NCI-H526 (cell line): ENCODE measurements at places on chromosomes 4 and X.

DNA sequence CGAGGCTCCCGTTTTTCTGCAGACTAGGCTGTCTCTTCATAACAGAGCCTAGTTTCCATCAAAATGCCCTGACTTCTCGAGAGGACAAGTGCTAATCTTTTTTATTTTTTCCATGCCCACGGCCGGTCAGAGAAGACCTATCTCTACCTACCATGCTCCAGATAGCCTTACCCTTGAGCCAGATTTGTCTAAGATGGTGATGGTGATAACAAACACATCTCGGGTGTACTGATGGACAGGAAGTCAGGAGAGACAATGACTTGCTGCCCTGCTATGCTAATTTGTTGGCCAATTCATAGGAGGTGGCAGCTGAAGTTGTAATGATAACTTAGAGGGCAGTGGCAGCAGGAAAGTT, 42.2 kb upstream of the NKRF start:
- DNase-seq, result no peak

DNA sequence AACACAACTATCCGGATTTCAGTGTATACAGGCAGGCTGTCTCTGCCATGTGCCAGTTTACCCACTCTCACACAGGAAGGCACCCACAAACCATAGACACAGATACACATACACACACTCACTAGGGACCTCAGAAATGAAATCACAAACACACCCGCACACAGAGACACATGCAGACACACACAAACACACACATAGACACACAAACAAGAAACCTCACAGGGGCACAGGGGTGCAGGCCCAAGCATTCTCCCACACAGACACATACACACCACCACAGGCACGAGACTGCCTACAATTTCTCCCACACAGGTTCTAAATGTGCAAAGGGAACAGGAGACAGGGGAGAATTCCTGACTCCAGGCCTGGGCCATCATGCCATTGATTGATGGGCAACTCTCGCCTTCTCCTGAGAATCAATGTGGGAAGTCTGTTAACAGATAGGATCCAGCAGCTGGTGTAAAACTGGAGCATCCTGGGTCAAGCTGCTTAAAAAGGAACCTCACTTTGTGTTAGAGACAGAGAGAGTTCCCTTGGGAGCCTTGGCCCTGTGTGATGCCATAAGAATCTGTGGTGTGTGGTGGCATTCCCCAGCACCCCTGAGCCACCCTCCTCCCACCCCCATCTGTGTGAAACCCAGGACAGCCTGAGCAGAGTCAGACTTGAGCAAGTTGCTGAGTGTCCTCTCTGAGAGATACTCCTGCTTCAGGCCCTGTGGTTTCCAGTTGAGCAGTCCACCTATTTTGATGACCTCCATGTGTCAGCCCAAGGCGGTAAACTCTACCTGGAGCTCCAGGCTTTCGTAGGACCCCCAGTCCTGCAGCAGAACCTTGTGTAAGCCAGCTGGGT, 33.9 kb downstream of the NBDY start:
- DNase-seq, result no peak

GRCh38 chr4:165016971-165017370, 14.8 kb upstream of the TRIM60 start:
- peak; percentile 31 for DNase-seq

DNA sequence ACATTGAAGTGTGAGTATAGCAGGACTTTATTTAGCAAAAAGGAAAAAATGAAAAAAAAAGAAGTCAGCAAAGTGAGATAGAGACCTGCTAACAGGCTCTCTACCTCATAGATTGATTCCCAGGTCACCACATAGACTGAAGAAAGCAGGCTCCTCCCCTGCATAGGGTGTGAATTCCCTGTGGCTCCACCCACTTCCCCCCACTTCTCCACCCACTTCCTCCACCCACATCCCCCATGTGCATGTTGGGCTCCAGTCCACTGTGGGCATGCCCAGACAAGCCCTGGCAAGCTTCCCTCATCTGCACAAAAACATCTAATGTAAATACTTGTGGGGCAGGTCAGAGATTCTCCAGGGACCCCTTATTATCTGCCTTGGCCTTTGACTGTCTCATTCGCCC, 97.8 kb downstream of the TMEM47 start:
- no peak for DNase-seq

DNA sequence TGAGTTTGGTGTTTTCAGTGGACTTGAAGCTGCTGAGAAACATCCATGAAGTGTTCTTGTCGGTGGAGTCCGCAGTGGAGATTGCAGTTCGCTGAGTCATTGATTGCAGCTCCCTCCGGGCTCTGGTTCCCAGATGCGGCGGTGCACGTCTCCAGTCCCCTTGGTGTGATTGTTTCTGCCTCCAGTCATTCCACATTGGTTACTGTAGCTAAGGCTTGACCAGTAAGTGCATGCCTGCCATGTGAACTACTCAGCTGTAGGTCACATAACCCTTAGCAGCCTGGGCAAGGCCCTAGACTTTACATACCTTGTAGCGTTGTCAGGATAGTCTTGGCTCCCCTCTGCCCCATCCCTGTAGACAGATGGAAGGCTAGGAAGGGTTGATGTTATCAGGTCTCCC, 53.8 kb upstream of the CLCN4 start:
- DNase-seq, result no peak

GRCh38 chr4:79917246-79917645, 155.8 kb downstream of the ANTXR2 start:
- DNase-seq, result no peak

GRCh38 chr4:80393246-80393969, 57.9 kb downstream of the CFAP299 start:
- no peak for DNase-seq

- no peak for DNase-seq
Observed at GRCh38 chr4:136414981-136415380, 1117.3 kb downstream of the PCDH18 start.

- no peak for DNase-seq
Observed at GRCh38 chr4:98833384-98833783, 95.5 kb downstream of the EIF4E start.

DNA sequence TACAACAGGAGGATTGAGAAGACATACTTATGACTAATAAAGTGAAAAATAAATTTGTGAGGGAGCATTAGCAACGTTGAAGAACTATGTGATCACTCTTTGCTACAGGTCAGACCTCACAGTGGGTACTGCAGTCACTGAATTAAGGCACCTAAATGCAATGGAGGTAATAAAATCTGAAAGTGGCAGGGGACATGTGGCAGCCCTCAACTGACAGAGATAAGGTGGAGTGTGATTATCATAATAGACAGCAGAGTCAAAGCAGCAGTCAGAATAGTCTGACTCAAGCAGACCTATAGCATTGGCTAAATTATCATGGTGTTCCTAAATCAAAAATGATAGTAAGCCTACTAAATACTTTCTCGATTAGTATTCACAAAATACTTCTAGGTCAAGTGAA, 1220.5 kb downstream of the PCDH18 start:
- no peak for DNase-seq

DNA sequence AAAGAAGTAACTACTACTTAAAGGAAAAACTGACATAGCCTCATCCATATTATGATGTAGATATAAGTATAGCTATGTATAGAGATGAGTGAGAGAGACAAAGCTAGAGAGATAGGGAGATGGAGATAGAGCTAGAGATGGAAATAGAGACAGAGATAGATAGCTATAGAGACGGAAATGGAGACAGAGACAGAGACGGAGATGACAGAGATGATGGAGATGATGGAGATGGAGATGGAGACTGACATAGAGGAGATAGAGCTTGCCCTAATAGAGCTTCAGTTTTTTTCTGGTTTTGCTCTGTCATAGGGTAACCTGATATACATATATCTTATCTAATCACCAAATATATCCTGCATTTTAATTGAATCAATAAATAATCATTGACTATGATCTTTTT, 4.3 kb downstream of the EDNRA start:
- no peak for DNase-seq
